DND-41 (cell line): ENCODE measurements at places on chromosomes 13 and 19.

GRCh38 chr13:85657942-85658341, 141.3 kb downstream of the SLITRK6 start:
- DNase-seq: no peak

GRCh38 chr13:31965361-31966066, 66.1 kb upstream of the FRY start:
- no peak for DNase-seq

DNA sequence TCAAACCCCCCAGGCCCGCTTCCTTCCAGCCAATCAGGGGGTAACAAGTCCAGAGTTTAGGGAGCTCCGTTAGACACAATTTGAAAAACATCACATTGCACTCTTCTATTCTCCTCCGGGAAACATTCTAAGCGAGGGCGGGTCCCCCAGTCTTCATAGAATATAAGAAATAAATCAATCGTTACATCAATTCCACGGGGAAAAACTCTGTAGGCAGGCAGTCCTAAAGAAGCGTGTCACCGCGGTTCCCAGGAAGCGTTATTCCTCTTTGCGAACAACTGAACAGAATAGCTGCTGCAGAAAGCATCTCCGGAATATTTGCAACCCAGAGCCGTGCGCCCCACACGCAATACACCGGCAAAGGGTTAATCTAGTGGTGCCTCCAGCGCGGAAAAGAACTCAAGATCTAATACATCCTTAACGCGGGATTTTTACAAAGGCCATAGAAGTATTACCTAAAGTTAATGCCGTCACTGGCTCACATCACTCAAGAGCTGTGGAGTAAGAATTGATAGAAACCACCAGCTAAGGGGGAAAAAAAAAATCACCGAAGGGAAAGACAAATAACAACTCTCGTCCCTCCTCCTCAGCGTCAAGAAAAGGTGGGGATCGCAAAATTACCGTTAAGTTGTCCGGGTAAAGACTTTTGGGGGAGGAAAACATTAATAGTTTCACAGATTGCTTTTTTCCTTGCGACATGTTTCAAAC, 65.1 kb downstream of the KCNRG start:
- peak; percentile 53 for DNase-seq

DNA sequence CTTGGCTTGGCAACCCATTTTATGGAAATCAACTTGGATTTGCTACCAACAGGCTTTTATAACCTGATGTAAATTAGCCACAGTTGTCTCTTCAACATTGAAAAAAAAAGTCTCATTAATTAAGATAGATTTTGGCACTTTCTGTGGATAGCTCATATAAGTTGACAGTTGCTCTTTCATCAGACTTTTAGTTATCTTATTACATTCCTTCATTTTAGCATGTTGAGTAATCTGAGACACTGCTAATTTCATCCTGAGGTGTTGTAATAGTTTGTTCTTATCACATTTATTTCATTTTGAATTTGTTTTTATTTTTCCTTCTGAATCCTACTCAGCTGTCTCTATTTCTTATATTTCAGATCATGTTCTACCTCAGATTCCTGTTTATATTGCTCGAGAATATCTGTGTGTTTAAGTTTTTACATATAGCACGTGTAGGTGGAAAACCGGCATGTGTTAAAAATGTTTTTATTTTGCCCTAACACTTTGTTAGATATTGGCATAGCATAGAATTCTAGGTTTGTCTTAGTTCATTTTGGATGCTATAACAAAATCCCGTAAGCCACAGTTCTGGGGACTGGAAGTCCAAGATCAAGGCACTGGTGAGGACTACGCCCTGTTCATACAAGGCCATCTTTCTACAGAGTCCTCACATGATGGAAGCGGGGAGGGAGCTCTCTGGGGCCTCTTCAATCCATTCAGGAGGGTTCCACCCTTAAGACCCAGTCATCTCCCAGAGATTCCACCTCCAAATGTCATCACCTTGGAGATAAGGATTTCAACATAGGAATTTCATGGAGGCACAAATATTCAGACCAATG, 239.4 kb downstream of the COL4A1 start:
- no peak for DNase-seq

DNA sequence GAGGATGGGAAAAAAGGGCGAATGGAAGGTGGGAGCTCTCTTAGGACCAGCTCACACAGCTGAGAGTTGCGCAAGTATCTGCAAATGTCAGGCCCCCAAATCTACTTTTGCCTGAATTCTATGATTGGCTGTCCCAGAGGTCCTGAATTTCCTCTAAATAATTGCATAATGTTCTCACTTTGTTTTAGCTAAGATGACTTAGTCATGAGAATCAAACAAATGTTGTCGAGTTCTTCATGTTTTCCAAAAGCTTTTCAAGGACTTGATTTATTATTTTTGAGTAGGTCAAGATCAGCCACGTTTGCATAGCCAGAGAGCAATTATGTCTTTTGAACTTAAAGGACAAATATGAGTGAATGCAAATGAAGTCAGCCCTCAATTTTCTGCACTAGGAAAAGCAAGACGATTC, 246.6 kb upstream of the MAB21L1 start:
- no peak for DNase-seq

- no peak for DNase-seq
Measured at GRCh38 chr13:29733147-29733611, 117.2 kb downstream of the UBL3 start.

DNA sequence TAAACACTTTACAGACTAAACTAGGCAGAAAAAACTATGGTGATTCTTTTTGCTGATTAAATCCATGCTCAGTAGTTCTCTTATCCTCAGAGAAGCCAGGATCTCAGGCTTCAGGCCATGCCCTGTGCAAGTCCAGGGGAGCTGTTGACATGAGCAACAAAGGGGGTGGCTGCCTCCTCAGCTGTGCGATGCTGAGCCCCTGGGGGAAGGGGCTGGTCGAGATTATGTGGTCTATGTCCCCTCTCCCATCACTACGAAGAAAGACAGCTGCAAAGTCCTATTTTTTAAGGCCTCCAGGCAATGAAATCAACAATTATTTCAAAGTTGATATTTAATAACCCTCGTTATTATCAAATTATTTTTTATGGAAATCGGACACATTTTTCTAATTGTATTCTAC, 37.0 kb downstream of the IRS2 start:
- no peak for DNase-seq

DNA sequence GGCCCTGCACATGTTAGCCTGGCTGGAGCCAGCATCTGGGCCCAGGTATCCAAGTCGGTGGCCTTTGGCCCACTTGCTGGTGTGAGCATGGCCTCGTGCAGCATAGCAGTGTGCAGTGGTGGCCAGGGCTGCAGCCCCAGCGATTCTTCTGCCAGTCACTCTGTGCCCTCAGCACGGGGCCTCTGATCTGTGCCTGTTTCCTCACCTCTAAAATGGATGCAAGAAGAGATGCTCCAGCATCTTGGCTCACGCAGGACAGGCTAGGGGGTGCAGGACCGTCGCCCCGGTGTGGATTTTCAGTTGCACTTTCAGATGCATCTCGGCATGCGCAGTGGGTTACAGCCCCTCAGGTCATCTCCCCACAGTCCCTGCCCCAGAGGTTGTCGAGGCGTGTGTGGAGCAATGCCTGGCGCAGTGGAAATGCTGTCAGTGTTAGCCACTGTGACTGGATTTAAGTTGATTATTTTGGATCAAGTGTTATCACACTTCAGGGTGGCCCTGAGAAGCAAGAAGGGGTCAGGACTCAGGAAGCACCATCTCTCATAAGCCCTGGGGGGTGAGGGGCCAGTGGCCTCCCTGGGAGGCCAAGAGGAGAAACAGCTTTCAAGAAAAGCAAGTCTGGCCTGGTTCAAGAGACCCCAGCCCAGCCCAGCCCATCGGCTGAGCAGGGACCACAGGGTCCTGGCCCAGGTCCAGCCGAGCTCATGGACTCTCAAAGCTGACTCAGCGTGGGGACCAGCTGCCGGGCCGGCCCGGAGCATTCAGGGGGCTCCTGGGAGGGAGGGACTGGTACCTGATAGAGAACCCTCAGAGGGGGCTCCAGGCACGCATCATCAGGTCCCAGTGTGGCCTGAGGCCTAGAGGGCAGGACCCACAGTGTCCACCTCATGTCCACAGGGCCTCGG, 27.8 kb downstream of the AP1M1 start:
- no peak for DNase-seq

DNA sequence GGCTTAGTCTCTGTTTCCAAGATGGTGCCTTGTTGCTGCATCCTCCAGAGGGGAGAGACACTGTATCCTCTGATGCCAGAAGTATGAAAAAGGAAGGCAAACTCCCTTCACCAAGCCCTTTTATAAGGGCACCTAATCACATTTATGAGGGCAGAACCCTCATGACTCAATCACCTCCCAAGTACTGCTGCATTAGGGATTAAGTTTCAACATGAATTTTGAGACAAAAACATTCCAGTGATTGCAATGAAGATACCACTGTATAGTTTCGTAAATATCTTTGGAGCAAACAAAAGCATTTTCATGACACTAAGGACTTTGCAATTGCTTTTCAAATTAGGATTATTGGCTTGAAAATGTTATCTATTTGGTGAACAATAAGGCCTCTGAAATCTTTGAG, 63.8 kb downstream of the RNF17 start:
- no peak for DNase-seq

DNA sequence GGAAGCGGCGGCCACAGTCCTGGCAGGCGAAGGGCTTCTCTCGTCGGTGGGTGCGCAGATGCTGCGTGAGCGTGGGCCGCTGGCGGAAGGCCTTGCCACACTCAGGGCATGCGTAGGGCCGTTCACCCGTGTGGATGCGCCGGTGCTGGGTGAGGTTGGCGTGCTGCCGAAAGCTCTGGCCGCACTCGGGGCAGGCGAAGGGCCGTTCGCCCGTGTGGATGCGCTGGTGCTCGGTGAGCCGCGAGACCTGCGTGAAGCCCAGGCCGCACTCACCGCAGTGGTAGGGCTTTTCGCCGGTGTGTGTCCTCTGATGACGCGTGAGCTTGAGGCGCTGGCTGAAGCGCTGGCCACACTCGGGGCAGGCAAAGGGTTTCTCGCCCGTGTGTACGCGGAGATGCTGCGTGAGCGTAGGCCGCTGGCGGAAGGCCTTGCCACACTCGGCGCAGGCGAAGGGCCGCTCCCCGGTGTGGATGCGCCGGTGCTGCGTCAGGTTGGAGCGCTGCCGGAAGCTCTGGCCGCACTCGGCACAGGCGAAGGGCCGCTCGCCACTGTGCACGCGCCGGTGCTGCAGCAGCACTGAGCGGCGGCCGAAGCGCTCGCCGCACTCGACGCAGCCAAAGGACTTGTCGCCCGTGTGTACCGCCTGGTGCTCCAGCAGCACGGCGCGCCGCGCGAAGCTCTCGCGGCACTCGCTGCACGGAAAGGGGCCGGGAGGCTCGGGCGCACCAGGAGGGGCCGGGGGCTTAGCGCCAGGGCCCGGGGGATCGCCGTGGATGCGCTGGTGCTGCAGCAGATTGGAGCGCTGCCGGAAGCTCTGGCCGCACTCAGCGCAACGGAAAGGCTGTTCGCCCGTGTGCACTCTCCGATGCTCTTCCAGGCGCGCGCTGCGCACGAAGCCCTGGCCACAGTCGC, 4.0 kb upstream of the UBE2M start:
- DNase-seq: no peak

DNA sequence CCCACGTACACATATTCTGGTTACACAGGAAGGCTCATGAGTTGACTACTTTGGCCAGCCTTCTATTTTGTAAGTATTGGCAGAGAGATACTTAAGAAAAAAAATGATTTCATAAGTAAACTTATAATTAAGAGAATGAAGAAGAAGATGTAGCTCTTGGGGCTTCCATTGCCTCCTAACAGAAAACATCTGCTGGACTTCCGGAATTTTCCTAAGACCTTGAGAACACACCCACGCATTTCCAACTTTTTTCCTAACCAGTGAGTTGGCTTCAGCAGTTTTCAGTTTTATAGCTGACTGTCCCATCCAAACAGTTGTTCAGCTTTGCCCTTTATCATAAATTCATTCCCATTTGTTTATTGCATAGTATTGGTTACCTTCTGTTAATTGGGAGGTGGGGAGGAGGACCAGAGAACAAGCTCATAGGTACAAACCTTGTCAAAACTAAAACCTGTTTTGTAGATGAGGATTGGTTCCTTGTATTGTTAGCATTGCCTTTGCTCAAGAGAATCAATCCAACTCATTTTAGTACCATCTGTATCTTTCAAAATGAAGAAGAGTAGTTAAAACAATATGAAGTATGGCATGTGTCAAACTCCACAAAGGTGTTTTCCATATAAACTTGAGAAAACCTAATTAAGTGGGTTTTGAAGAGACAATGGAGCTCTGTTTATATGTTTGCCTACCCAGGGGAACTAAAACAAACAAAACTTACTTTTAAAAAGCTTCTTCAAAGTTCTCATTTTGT, 93.9 kb downstream of the COL4A2 start:
- DNase-seq: no peak

- DNase-seq: no peak
Measured at GRCh38 chr13:42656161-42656560, 82.2 kb downstream of the TNFSF11 start.

GRCh38 chr19:35942235-35942634, 6.1 kb downstream of the LRFN3 start:
- no peak for DNase-seq

DNA sequence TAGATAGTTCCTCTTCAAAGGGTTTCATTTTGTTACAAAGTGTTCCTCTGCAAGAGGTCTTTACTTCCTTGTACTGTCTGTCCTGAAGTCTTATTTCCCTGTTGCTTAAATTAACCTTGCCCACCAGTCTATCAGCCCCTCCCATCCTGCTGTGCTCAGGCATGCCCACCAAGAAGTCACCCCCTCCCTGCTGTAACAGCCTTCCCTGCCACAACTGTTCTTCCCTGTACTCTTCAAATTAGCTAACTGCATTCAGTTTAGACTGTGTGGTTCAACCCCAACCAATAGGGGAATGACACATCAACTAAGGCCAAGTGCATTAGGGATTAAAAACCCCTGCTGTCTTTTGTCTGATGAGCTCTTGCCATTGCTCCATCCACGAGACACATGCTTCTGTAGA, 34.4 kb upstream of the ZNF562 start:
- DNase-seq: no peak

- DNase-seq: no peak
Measured at GRCh38 chr13:60454425-60454824, 57.4 kb downstream of the TDRD3 start.

GRCh38 chr13:36915896-36916640, 4.0 kb downstream of the SMAD9 start:
- DNase-seq: no peak
